ENCODE measurements at places on chromosomes 7 and 10. TPM values are rescaled to one million over a fixed set of nuclear protein-coding genes. Genes with fewer than 3 reads are reported as not detected.

- no peak for DNase-seq
Measured at GRCh38 chr7:78101076-78101475, 302.5 kb downstream of the PHTF2 start.

- no peak for DNase-seq
Measured at GRCh38 chr10:33623669-33624068, 289.2 kb upstream of the NRP1 start.

GRCh38 chr7:2444476-2444875 lies 31.7 kb downstream of the GRIFIN start:
- DNase-seq = no peak

DNA sequence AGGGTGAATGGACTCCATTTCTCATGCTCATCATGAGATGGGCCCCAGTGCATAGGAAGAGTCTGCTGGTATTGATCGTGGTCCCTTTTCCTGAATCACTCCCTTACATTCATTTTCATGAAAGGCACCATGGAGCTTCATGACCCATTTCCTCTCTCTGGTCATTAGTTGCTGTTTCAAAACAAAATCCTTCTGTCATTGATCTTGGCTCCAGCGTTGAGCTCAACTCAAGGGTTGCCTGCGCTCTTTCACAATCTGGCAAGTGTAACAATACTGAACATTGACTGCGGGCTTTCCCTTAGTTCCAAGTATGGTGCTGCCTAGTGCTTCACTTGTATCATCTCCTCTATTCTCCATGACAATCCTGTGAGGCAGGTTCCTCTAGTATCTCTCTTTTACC lies 197.6 kb downstream of the TMEM178B start:
- no peak for DNase-seq

GRCh38 chr10:73894245-73894971 lies 16.5 kb upstream of the PLAU start:
- no peak for DNase-seq

DNA sequence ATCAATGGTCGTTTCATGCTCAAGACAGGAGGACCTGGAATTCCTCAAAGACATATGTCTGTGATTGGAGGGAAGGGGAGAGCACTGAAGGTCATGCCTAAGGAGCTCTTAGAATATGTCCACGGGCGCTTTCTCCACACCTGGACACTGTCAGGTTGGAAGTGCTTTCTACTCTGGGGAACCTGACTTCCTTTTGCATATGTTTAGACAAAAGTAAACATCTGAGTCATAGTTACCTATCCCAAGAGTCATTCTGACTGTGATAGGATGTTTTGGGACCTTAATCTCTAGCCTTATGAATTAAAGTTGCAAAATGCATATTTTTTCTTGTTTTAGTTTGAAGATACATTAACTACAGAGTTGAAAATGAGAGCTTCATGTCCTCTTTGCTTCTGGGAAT lies 251.7 kb downstream of the KLF6 start:
- DNase-seq = no peak

DNA sequence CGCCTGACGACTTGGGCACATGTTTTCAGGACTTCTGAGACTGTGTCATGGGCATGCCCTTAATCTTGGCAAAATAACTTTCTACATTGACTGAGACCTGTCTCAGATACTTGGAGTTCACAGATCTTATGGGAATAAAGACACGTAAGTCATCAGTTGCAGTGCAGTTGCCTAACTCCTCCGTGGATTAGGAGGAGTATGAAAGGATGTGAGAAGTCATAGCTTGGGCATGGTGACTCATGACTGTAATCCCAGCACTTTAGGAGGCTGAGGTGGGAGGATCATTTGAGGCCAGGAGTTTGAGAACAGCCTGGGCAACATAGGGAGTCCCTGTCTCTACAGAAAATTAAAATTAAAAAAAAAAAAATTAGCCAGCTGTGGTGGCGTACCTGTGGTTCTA lies 49.6 kb downstream of the EXOC6 start:
- DNase-seq = no peak

GRCh38 chr10:31686599-31686998 lies 242.0 kb downstream of the ARHGAP12 start:
- DNase-seq = no peak

The NKX1-2 gene
- total RNA-seq = not detected

The LRRC4 gene
- total RNA-seq = 6.6 TPM
